ENCODE measurements at places on chromosomes 16 and 17.

- peak; percentile 87 for DNase-seq
Observed at GRCh38 chr16:88633684-88634140, 4.7 kb upstream of the IL17C start.

DNA sequence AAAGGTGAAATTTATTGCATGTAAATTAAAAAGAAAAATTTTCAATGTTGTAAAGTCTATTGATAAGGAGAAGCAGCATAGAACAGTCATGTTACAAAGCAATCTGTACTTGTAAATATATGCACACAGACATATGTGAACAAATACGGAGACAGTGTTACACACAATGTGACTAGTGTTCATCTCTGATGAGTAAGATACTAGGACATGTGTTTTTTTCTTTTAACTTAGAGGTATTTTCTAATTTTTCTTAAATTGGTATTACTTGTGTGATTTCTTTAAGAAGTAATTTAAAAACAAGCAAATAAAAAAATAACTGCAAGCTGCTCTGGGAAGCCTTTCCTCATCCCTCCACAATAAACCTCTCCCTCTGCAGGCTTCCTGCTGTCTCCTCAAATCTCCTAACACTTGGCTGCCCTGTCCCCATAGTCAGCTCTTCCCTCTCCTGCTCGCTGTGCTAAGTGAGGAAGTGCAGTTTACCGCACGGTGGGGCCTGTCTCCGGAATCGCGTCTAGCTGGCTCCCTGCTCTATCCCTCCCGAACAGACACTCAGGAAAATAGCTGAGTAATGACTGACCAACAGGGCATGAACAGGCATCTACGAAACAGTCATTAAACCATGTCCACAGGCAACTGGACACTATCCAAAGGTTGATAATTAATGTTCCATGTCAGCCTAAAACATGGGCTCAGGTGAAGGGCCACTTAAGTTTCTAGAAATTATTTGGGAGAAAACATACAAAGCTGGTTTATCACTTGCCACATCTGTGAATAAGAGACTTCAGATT, 35.9 kb downstream of the CMTM4 start:
- peak; percentile 54 for DNase-seq

DNA sequence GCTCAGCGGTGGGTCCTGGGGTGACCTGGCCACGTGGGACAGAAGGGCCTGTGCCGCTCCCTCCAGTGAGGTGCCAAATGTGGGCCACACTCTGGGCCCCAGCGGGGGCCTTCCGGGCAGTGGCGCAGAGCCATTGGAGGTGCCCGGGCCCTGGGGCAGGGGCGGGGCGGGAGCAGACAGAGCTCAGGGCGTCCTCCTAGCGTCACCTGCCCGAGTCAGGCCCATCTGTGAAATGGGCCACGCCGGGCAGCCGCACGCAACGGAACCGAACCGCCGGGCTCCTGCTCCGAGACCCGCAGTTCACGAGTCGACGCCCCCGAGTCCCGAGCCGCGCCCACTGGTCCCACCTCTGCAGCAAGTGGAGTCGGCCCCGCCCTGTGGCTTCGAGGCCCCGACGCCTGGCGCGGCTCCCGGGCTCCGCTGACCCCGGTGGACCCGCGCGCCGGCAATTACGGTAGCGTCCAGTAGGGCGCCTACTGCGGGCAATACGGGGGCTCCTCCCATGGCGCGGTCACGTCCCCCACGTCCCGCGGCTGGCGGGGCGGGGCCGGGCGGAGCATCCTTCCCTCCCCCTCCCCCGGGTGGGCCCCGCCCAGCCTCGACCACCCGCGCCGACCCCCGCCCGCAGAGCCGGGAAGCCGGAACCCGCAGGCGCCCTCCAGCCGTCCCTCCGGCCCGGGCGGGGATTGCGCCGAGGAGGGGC, 1.9 kb downstream of the SLC16A3 start:
- peak; percentile 84 for DNase-seq

DNA sequence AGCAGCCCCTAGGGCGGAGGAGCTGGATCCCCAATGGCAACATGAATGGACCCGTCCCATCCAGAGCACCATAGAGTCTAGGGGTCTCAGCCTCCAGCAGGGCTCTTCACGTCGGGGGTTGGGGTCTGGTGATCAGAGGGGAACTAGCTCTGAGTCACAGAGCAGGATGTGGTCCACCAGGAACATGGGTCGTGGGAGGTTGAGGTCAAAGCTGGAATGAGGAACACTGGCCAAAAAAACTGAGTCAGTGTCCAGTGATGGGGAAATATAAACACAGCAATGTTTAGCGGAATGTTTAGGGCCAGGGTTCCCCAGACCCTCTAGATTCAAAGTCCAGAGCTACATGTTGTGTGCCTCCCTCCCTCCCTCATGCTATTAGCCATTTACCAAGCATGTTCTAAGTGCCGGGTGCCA, 79.1 kb upstream of the C16orf82 start:
- no peak for DNase-seq

Data from inflammatory macrophage treated with lipopolysaccharide for 4 hours (primary cell).